ENCODE measurements at places on chromosomes 3 and 15.
A peak's percentile ranks its signal among the peaks of the same experiment; 100 is the strongest.

DNA sequence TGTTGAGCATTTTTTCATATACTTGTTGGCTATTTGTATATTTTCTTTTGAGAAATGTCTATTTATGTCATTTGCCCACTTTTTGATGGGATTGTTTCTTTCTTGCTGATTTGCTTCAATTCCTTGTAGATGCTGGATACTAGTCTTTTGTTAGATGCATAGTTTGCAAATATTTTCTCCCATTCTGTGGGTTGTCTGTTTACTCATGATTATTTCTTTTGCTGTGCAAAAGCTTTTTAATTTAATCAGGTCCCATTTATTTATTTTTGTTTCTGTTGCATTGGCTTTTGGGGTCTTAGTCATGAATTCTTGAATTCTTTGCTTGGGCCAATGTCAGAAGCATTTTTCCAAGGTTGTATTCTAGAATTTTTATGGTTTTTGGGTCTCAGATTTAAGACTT is 251.7 kb downstream of the WNT5A start:
- no peak for DNase-seq

- no peak for DNase-seq
Observed at GRCh38 chr3:169545606-169546005, 117.9 kb downstream of the MECOM start.

DNA sequence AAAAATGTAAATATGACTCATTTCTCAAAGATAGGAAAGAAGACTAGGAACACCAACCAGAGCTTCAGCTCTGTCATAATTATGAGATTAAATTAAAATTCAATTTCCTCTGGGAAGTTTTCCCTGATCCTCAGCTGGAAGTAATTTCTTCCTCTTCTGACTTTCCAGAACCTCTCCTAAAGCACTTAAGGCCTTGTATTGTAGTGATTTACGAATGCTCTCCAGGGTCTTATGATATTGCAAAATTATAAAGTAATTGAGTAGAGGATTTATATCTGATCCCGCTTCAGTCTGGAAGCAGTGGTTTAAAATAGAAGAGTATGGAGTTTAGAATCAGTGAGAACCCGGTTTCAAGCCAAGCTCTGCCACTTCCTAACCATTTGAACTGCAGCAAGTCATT is 279.8 kb downstream of the ZPLD1 start:
- DNase-seq, result no peak

DNA sequence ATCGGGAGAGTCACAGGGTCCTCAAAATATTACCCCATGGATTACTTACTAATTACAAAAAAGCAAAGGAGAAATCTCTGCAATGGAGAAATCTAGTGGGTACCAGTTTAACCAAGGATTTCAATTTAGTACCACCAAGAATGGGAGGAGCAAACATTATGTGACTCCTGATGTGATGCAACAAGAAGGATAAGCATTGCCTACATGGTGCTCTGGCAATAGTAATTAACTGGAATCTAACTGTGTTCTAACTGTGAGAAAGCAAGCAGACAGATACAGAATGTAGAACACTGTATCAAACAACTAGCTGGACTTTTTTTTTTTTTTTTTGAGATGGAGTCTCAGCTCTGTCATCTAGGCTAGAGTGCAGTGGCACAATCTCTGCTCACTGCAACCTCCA is 159.2 kb downstream of the TNIK start:
- DNase-seq, result no peak

GRCh38 chr15:73483053-73483452 is 40.1 kb downstream of the REC114 start:
- no peak for DNase-seq

DNA sequence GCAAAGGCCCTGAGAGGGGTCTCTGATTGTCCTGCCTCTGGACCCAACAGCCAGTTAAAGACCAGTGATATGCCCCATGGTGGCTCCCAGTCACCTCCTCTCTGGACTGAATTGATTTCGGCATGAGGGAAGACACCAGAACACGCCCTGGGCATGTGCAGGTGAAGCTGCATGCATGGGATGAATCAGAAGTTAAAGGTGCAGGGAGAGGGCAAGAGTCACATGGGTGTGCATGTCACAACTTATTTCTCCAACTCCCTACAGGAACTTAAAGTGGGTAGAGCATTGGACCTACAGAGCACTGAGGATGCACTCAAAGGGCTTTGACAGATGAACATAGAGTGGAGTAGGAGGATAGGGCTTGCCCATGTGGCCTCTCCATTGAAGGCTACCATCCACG is 16.9 kb upstream of the RHCG start:
- DNase-seq, result no peak

GRCh38 chr15:37099319-37100108 is 835 bp downstream of the MEIS2 start:
- no peak for DNase-seq

GRCh38 chr3:64612082-64612860 is 75.5 kb downstream of the ADAMTS9 start:
- DNase-seq, result no peak

DNA sequence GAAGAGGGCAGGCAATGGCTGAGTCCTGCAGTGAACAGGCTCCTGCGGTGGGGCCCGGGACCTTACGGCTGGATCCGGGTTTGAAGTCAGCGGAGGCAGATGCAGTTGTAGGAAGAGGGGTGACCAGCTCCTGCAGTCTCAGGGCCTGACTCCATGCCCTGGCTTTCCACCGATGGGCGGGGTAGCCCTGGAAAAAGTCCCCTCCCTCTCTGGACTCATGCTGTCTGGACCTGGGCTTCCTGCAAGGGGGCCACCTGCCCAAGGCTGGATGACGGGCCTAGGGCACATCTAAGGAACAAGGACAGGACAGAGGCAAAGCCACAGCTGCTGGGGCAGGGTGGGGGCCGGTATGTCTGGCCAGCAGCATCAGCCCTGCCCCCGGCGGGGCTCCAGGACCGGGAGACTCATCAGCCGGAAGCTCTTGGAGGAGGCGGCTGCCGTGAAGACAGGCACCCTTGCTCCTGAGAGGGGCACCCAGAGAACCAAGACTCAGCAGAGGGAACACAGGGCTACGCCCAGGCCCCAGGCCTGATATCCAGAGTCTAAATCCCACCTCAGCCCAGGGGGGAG is 12.8 kb downstream of the IQSEC1 start:
- DNase-seq, result no peak

- DNase-seq, result no peak
Observed at GRCh38 chr3:114848643-114849350, 298.3 kb downstream of the ZBTB20 start.

DNA sequence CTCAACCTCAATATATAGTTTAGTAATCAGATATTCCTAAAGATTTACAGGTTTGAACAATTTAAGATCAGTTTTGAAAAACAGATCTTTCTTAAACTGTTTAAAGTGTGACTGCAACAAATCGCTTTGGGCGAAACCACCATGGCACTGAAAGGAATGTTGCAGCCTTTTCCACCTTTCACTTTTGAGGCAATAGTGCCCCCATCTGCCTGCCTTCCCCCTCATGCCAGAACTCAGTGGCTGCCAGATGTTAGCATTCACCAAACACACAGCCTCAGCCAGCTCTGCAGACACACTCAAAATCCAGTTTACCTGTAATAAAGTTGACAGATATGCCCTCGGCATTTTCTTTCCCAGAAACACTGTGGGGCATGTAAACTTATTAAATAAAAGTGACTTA is 3.3 kb downstream of the LYSMD4 start:
- no peak for DNase-seq

- no peak for DNase-seq
Observed at GRCh38 chr3:169527507-169527906, 136.0 kb downstream of the MECOM start.

GRCh38 chr15:92146511-92147150 is 247.1 kb upstream of the ST8SIA2 start:
- DNase-seq, result no peak

GRCh38 chr15:31471731-31472430 is 145.2 kb downstream of the KLF13 start:
- DNase-seq, result peak; percentile 73

DNA sequence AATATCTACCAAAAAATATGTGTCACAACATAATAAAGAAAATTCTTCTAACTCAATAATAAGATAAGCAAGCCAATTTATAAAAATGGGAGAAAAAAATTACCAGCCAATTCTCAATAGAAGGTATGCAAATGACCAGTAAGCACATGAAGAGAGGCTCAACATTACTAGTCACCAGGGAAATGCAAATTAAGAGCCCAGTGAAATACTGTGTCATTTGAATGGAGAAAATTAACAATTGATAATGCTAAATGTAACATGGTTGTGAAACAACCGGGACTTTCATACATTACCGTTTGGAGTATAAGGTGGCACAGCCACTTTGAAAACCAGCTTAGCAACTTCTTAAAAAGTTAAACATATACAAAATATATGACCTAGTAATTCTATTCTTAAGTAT is 460.7 kb downstream of the IGSF11 start:
- no peak for DNase-seq

DNA sequence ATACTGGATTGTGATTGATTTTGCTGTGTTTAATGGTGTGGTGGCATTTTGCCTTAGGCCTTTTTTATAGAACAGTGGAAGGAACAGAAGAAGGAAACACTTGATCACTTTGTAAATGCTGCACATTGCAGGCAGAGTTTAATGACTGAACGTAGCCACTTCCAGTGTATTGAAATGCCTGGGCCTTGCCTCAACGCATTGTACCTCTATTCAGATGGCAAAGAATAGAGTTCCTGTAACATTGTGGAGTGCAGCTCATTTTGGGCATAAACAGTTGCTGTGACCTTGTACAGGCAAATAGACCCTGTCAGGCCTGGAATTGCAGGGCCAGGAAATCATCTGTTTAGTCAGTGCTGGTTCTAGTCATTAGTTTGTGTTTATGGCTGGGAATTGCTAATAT is 225.0 kb downstream of the EPHA3 start:
- no peak for DNase-seq

DNA sequence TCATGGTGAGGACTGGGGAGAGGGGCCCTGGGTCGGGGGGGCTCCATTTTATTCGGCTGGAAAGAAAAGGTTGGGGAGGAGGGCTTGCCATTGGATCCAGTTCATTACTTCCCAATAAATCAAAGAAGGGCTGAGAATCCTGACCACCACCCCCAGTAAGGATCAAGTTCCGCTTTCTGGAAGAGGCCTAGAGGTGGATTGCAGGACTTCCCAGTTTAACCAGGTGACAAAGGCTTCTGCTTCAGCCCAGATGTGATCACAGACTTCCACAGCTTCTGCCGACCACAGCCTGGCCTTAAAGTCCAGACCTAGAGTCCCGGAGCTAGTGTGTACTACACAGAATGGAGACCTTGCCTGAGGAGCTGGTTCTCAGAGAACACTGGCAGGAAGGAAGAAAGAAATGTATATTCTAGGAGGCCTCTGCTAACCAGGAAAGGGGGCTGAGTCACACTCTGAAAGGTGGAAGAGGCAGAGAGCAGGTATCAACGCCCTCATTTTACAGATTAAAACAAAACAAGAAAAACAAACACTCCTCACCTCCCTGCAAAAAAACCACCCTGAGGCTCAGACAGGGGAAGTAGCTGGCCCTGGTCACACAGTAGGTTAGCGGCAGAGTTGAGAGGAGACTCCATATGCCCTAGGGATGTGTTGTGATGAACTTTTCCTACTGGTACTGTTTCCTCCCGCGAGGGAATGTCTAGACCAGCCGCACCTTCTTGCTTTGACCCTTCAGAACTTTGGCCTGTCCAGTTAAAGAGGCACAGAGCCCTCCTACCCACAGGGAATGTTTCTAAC is 1.1 kb upstream of the CEMIP start:
- DNase-seq, result no peak

DNA sequence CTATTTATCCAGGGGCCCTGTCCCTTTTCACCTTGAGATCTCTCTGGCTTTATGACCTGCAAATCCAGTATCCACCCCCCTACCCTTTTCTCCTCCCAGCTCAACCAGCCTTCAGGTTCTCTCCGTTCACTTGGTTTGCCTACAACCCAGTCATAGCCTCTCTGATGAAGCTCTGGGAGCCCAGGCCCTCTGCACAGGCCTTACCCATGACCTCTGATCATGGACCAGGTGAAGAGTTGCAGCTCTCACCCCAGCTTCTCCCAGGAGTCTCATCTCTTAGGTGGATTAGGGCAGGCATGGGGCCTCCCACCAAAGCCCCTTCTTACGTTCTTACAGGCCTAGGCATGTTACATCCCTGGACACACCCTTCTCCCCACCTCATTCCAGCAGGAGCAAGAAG is 59.8 kb downstream of the EXOG start:
- no peak for DNase-seq

DNA sequence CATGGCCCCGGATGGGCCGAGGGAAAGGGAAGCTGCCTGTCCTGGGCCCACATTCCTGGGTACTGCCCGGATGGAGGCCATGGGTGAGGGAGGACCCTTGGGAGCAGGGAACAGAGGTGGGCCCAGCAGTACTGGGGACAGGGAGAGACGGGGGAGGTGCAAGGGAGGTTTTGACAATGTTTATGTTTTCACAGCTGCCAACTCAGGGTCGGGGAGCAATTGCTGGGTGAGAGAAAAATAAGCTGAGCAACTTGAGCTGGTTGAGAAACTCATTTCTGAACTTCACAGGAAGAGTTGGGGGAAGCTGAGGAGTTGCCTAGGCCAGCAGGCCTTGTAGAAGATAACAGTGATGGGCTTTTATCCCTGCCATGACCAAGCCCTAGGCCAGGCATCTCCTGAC is 11.1 kb upstream of the TSPAN3 start:
- DNase-seq, result no peak

DNA sequence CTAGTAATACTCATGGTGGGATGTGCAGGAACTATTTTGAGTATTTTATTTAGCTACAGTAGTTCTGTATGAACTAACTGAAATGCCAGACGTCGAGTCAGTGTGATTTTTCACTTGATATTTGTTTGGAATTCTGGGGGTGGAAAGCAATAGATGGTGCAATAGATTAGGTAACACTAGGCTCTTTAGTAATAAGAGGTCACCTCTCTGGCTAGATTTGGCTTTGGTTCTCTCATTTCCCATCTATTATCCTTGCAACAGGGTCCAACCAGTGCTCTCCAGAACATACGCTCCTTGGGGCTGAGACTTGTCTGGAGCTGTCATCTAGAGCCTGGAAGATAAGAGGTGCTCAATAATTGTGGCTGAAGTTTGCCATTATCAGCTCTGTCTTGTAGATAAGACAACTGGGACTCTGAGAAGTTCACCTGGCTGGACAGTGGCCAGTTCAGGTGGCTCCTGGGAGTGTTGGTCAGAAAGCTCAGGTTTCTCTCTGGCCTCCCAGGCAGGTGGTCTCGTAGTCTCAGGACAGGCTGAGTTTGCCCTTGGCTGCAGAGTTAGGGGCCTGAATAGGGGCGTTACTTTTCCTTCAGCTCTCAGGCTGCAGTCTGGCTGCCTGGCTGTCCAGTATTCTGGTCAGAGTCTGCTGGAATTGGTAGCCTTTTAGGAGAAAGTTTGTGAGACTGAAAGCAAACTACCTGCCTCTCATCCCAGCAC is 277.5 kb upstream of the RGMA start:
- no peak for DNase-seq

DNA sequence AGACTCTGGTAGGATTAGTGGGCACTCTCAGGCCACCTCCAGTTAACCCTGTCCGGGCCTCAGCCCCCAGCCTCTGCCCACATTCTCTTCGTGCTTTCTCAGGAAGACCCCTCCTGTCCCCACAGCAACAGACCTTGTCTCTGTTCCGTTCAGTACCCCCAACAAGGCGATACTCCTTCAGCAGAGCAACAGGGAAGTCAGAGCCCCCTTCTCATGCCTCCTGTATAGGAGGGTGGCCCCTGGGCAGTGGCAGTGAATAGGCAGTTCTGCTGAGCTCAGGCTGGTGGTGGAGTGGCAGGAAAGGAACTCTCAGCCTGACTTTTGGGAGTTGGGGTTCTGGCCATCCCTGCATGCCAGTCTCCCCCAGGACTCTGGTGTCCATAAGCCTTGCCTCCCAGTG is 513 bp downstream of the SEMA3B start:
- no peak for DNase-seq

- no peak for DNase-seq
Observed at GRCh38 chr3:168973206-168973605, 690.3 kb downstream of the MECOM start.

GRCh38 chr3:134367869-134368750 is 6.1 kb downstream of the AMOTL2 start:
- no peak for DNase-seq

Data from GM04503 (cell line).